ENCODE measurements at places on chromosomes 2 and 18.

GRCh38 chr2:214482728-214483127 lies 71.9 kb downstream of the VWC2L start:
- DNase-seq: no peak

GRCh38 chr2:196441527-196441926 lies 198.0 kb upstream of the CCDC150 start:
- DNase-seq: no peak

DNA sequence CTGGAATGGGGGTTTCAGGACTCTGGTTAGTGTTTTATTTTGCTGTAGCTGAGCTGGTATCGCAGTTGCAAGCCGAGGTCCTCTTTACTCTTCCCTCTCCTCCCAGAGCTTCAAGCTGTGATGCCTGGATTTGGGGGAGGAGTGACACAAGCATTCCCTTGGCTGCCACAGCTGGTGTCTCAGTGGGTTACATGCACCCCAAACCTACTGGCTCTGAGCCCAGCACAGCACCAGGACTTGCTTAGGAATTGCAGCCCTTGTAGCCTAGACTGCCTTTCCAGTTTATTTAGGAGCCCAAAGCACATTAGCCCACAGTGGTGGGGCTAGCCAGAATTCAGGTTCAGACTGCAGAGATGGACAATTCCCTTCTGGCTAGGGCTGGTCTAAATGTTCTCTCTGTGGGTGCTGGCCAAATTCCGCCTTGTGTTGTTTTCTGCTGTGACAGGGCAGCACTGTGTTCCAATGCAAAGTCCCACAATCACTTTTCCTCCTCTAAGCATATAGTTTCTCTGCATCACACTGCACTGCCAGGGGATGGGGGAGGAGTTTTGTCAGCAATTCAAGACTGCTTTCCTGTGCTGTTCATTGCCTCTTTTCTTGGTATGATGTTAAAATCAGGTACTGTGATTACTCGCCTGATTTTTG lies 122.8 kb downstream of the SLC4A10 start:
- no peak for DNase-seq

DNA sequence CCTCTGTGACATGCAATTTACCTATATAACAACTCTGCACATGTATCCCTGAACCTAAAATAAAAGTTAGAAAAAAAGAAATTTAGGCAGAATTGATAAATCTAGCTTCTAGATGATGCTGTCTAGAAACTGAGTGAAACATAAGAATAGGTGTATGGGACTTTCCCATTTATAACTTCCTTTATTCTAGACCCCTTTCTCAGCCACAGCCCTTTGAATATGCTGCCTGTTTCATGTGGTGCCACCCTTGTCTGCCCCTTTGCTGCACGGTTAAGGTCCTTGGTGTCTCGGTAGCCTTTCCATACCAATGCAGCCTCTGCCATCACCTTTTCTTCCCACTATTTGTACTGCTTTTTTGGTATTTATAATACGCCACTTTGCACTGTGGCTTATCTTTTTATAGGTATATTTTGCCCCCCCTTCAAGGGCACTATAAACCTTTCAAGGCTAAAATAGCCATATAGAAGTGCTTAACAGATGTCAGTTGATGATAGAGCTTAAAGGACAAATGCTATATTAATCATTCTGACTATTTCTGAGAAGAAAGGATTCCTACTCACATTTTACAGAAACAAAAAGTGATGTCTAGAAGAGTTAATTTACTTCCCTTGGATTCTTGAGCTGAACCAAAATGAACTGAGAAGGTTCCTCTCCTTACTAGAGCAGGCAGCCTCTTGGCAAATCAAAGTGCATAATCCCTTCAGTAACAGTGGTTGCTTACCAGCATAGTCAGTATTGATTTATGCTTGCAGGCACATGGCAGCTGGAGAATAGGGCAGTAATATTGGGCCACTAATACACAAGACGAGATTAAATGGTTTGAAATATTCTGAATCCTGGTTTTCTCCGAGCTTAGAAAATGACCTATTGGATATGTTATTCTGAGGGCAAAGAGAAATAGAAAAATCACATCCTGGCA lies 88.1 kb upstream of the CYP26B1 start:
- no peak for DNase-seq

GRCh38 chr18:47788621-47789020 lies 141.8 kb downstream of the SMAD2 start:
- no peak for DNase-seq

- no peak for DNase-seq
These were observed 36.8 kb upstream of the UNC80 start for GRCh38 chr2:209734805-209735204.

DNA sequence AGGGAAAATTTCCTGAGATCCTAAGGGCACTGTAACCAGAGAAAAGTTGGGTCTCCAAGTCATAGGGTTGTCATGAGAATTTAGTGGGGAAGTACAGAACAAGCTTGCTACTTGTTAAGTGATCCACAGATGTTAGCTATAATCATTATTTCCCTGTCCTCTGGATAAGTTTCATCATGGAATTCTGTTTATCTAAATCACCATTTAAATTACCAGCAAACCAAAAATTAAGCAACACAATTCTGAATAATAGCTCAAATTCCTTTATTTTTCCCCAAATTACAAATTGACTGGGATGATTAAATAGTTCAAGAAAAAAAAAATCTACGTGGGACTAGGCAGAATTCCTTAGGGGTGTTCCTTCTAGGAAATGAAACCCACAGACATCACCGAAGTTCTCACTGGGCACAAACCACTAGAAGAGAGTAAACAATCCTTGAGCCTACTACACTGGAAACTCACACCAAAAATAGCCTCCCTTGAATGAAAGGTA lies 159.5 kb downstream of the COL6A3 start:
- DNase-seq: no peak

- DNase-seq: no peak
These were observed 39.6 kb downstream of the DOCK10 start for GRCh38 chr2:225002656-225003045.

DNA sequence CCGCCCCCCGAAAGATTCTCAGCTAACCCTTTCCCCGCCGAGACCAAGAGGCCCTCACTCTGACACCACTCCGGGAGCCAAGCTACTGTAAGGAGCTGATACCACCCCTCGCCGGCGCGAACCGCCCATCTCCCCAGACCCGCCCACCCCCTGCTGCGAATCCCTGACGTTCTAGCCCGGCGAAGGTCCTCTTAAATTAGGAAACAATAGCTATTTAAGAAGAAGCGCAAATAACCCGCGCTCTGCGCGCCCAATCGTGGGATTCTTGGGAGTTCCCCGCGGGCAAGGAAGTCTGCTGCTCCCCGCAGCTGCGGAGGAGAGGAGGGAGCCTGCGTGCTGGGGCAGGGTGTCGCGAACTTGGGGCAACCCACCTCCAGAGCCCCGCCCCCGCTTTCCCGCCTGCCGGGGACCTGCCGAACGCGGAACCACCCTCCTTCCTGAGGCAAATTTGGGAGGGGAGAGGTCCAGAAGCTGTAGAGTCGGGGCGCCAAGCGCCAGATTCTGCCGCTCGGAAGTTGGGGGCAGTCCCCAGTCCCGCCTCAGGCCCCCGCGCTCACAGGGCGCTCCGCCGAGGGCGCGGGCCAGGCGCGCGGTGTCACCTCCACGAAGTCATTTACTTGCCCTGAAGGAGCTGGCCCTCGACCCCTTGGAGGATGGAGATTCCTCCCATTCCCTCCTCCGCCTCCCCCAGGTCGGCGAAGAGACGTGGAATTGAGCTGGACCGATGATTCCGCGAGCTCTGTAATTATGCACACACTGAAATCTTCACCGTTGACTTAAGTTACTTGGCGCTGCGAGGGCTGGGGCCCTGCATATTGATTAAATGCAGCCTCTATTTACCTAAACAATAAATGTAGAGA lies 8.4 kb upstream of the SP9 start:
- no peak for DNase-seq

GRCh38 chr2:216436383-216436782 lies 24.1 kb downstream of the SMARCAL1 start:
- DNase-seq: no peak

DNA sequence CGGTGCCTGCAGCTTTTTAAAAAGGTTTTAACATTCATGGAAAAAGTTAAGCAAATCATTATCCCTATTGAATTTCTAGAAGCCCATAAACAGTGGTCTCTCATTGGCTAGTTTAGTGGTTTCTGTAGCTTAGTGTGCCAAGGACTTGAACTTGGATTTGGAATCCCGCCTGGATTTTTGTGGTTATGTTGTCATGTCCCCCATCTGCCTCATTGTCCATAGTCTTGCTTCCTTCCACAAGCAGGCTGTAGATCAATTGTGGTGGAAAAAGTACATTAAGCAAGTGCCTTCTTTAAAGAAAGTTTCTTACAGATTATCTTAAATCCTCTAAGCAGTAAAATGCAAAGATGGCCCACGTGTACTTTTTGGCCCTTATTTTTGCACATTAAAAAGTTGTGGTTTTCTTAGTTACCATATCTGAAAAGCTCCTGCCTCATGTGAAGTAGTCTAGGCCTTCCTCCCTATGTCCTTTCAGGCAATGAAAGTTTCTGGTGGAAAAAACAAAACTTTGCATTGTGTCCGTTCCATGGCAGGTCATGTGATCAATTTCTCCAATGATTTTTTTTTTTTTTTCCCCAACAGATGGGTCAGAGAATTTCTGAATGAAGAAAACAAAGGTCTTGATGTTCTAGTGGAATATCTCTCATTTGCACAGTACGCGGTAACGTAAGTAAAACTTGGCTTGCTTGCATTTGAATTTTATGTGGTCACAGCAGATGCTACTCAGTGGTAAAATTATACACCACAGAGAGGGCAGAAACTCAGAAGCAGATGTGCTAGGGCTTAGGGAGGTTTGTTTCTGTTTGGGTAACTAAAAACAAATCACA lies 158.9 kb downstream of the PRPF40A start:
- DNase-seq: no peak

GRCh38 chr18:2983296-2983695 lies 29.6 kb downstream of the LPIN2 start:
- DNase-seq: no peak

DNA sequence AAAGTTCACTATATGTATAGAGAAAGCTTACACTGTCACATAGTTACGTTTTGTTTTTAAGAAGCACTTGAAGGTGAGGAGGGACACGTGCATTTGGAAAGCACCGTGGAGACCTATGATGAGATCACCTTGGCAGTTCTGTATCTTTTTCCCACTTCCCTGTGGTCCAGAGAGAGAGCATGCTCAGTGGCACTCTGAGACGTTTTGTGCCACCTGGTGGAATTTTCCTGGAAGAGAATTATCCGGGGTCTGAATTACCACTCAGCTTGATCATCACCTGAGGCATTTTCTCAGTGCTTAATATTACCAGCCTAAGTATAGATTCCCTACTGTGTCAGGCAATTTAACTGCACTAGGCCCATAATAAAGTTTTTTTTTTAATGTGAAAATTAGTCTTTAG lies 469.4 kb upstream of the SMIM21 start:
- no peak for DNase-seq

DNA sequence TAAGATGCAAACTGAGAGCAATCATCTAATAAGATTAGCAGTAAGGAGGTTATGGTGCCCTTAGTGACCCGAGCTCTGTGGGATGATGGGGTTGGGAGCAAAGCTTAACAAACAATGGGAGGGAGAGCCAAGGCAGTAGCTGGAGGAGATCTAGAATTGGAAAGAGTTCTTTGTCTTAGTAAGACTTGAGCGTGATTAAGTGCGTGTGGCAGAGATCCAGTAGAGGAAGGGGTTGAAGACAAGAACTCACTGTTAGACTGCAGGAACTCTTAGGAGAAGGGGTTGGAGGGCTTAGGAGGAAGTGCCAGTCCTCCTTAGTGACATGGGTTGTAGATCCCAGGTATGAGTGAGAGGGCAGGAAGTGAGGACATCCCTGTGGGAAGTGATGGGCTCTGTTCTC lies 184.7 kb downstream of the GFPT1 start:
- no peak for DNase-seq

- no peak for DNase-seq
These were observed 37.1 kb downstream of the RAMP1 start for GRCh38 chr2:237896507-237896892.

DNA sequence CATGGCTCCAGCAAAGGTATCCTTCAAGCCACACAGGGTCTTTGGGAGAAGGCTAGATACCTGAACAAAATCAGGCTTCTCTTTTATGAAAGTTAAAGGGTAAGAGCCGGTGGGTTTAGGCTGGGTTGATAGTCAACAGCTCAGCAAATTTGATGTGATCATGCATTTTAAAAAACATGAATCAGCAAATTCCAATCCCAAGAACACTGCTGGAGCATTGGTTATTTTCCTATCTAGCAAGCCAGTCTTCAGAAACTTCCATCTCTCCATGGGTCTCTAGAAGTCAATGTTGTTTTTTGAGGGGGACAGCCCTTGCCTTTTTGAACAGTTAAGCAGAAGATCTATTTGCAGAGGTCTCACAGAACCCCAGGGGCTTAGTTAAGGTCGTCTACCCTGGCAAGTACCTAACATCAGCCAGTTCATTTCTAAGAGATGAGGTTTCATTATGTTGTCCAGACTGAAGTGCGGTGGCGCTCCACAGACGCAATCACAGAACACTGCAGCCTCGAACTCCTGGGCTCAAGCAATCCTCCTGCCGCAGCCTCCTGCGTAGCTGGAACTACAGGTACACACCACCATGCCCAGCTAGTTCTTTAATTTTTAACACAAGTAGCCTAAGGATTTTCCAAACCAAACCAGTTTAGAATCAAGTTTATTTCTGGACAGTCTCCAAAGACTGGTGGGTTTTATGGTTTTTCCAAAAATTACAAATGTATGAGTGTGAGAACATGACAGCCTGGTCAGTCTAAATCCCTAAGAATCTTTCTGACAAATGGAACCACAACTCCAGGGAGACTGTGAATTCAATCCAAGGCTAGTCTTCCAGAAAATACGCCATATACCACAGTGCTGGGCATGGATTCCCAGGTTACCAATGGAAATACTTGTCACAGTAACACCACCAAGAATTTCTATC lies 4.1 kb upstream of the ZCCHC2 start:
- DNase-seq: no peak

DNA sequence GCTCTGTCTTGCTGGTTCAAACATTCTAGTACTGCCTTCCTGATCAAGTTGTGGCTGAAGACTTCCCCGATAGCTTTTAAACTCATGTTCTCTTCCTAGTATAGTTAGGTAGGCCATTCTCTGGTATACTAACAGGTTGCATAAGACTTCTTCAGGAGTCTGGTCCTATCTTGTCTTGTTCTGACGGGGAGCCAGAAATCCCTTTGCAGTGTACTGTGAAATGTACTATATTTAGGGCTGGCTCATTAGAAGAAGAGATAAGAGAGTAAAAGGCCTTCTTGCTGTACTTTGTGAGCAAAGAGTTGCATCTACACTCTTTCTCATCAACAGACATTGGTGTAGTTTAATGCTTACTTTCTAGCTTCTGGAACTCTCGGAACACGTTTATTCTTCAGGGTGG lies 331.9 kb downstream of the NUP35 start:
- DNase-seq: no peak

DNA sequence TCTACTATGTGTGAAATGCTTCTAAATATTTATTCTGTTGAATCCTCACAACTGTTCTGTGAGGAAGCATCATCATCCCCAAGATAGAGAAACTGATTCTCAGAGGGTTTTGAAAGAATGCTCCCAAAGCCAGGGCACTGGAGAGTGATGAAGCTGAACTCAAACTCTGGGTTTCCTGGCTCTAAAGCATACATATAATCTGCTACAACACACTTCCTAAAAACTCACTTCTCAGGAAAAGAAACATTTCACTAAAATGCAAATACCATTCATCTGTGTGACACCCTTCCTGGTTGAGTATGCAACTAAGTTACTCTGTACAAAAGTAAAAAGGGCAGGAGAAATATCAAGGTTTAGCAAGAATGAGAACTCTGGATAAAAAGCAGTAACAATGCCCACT lies 58.6 kb downstream of the GRB14 start:
- DNase-seq: no peak

GRCh38 chr2:217958206-217958883 lies 44.5 kb downstream of the TNS1 start:
- no peak for DNase-seq

Data from anterior cingulate cortex (tissue), 58 donors.